ENCODE measurements at places on chromosomes 3 and 15.
A peak's percentile ranks its signal among the peaks of the same experiment; 100 is the strongest.

- DNase-seq: no peak
These were observed 7.4 kb downstream of the IVD start for GRCh38 chr15:40413036-40413435.

DNA sequence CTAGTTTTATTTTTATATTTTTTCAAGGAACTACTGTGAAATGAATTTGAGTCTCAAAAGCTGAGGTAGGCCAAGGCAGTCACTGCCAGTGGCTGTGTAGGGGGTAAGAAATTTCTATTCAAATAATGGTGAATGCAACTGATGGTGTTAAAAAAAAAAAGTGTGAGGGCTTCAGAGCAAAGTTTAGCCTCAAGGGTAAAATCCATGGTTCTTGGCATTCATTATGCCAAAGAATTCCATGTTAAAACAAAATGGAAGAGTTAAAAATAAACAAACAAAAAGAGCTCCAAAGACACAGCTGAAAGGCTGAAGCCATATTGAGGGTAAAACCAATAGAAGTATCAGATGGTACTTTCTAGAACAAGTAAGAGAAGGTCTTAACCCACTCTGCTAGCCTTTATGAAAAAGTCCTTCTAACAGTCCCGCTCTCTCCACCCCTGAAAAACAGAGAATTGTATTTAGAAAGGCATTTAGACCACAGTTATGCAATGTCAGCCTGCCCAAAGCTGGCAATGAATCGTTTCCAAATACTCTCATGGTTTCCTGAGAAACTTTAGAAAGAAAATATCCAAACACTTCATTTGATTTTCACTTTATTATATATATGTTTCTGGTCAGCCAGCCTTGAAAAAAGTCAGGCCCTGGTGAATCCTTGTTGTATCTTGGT, 158.4 kb upstream of the GMNC start:
- DNase-seq: no peak

GRCh38 chr15:31489281-31489680, 162.6 kb downstream of the KLF13 start:
- no peak for DNase-seq

DNA sequence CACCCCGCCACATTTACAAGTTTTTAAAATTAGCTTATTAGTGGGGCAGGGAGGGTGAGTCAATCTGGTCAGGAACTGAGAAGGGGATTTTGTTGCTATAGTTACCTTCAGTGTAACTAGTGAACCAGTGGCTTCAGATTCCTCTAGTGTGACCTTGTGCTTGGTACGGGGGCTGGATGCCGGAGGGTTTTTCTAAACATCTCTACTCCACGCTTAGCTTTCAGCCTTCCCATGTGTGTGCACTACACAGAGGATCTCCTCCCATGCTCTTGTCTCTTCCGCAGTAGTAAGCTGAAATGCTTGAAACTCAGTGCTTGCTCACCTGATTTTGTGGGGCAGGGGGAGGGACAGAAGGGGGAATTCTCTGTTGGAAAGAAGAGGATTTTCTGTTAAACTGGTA, 67.9 kb upstream of the AKAP13 start:
- DNase-seq: no peak

GRCh38 chr3:197460002-197460401, 95.8 kb downstream of the BDH1 start:
- DNase-seq: no peak

DNA sequence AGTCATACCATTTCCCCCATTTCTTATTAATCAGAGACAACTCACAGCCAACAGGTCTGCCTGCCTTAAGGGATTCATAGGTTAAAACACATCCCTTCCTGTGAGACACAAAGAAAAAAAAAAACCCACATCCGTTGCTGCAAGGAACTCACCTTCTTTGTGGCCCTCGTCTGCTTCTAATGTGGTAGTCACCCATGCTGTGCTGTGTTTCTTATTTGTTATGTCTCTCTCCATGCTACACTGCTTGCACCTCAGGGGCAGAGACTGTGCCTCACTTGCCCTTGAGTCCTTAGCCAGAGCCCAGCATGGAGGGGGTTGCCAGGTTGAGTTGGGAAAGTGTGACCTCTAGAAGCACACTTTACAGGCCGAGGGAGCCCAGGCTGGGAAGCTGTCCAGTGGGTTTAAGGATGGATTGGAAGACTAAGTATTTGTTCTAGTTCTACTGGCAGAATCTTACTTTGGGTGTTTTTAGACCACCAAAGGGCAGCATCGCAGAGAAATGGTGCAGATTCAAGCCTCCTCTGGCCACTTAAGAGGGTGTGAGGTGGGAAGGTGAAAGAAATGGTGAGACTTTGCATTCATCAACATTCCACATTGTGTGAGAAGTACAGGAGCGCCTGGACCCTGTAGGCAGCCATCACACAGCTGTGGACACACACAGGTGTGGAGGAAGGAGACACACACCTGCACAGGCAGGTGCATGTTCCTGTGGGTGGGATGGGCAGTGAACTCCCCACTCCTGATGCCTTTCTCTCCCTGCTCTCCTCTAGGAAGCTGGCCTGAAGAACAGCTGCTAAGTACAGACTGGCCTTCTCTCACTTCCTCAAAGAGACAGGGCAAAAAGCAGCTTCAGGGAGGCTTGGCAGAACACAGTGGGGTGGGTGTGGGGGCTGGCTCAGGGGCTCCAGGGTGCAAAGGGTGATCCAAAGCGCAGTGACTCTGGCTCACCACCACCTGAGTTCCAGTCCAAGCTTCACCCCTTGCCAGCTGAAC, 48.8 kb downstream of the GLB1 start:
- peak; percentile 51 for DNase-seq

GRCh38 chr3:184477940-184478339, 83.6 kb upstream of the EPHB3 start:
- no peak for DNase-seq

Data from activated effector memory CD4-positive, alpha-beta T cell treated with Interleukin-2 at 50 U/mL for 16 hours (primary cell).